Astrocyte (in vitro differentiated cells and primary cell): ENCODE measurements at places on chromosomes 3 and 15. TPM values are rescaled to one million over a fixed set of nuclear protein-coding genes. Genes with fewer than 3 reads are reported as not detected.

GRCh38 chr3:189787632-189788031, 156.4 kb downstream of the TP63 start:
- no peaks in the 10 kb centered on the region for H3K27me3 ChIP-seq
- H3K4me1 ChIP-seq = no peaks in the 10 kb centered on the region
- H3K4me3 ChIP-seq = no peak overlapping the region
- no peak overlapping the region for H3K27ac ChIP-seq
- DNase-seq = peak; percentile 32

DNA sequence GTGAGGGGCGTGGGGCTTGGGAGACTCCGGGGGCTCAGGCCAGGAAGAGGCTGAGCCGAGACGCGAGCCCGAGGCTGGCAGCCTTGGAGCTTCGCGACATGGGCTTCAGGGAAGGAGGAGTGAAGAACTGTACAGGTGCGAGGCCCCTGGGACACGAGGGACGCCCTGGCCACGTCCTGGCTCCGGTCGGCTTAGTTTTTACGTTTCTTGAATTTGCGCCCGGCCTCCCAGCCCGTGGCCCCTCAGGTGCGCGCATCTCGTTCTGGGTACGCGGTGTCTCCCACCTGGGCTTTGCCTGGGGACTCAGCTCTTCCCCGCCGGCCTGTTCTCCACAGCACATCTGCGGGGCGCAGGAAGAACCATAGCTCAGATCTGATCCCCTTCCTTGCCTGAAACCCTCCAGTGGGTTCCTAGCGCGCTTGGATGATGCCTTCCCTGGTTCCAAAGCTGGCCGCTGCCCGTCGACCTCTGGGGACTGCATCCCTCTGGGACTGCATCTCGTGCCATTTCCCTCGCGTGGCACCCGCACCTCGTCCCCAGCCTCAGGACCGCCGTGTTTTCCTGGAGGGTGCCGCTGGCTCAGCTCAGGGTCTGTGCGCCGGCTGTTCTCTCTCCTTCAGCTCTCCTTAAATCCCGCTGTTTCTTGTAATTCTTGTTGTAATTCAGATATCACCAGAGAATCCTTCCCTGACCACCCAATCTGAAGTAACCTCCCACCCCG, 614 bp downstream of the CHCHD6 start:
- no peaks in the 10 kb centered on the region for H3K27me3 ChIP-seq
- peaks cover 15% of the 10 kb centered on the region for H3K4me1 ChIP-seq
- DNase-seq = peak; percentile 0
- no peak overlapping the region for H3K27ac ChIP-seq
- no peaks in the 10 kb centered on the region for H3K36me3 ChIP-seq

GRCh38 chr15:68112706-68113105, 58.6 kb downstream of the PIAS1 start:
- H3K4me1 ChIP-seq = no peaks in the 10 kb centered on the region
- H3K27ac ChIP-seq = no peak overlapping the region
- DNase-seq = peak; percentile 15
- no peaks in the 10 kb centered on the region for H3K27me3 ChIP-seq
- H3K4me3 ChIP-seq = no peak overlapping the region

- no peaks in the 10 kb centered on the region for H3K4me1 ChIP-seq
- no peak for DNase-seq
- no peaks in the 10 kb centered on the region for H3K36me3 ChIP-seq
- H3K27ac ChIP-seq = no peak overlapping the region
Observed at GRCh38 chr3:61945657-61946056, 384.3 kb downstream of the PTPRG start.

The KY gene
- 0.11 TPM in 1 of 2 replicates, not detected in the other for total RNA-seq

The HIGD2B gene
- total RNA-seq = not detected in 2 replicates
